ENCODE measurements at places on chromosomes 2 and 18. TPM values are rescaled to one million over a fixed set of nuclear protein-coding genes. Genes with fewer than 3 reads are reported as not detected.

DNA sequence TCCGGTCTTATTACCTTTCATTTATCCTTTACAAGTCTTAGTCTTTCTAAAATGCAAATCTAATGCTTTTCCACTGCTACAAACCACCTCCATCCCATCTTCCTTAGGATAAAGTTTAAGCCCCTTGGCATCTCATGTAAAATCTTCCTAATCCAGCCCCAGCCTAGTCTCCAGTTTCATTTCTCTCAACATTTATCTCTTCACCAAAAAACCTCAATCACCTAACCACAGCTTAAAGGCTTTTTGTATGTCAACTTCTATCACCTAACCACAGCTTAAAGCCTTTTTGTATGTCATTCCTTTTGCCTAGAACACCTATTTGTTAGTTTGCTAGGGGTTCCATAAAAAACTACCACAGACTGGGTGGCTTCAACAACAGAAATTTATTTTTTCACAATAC, 4.2 kb downstream of the TRAK2 start:
- DNase-seq: no peak

DNA sequence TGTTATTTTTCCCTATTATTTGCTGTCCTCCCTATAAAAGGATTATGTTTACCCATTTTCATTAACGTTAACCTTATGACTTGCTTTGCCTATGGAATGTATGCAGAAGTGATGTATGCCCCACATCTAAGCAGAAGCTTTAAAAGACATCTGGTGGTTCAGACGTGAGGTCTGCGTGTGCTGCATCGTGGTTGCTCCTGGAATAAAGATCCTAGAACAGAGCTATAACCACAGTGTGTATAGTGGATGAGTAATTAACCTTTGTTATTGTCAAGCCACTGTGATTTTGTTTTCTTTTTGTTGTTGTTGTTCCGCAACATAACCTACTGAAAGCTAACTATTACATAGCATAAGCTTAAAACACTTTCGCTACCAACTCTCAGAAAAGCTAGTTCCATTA, 20.9 kb upstream of the CFAP36 start:
- no peak for DNase-seq

GRCh38 chr2:174551697-174552096, 45.9 kb downstream of the WIPF1 start:
- no peak for DNase-seq

DNA sequence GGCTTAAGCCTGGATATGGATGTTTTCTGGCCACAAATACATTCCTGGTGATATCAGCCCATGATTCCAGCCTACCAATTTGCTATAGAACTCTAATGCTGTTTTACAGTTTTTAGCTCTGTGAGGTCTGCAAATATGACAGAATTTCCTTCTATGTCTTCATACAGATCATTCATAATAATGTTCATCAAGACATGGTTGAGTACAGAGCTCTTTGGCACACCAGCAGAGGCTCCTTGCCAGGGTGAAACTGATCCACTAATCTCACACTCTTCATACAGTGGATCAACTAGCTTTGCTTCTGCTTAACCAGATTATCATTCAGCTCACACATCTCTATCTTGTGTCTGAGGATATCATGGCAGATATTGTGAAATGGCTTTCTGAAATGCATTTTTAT, 672.1 kb downstream of the STK39 start:
- no peak for DNase-seq

DNA sequence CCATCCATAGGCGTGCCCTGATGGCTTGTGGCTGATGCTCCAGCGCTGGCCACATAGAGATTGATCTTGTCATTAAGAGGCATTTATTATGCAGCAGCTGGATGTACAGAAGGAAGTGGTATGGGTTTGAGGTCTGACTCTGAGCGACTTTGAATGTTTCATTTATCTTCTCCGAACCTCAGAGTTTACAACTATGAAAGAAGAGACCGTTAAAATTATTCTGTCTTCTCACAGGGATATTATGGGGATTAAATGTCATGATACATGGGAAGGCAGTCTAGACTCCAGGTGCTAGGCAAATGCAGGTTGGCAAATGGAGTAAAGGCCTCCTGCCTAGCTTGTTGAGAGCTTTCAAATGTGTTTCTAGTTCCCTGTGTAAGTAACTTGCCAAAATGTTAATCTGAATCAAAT, 30.3 kb downstream of the MOGAT1 start:
- no peak for DNase-seq

CGREF1 gene
- total RNA-seq: 2.6 TPM

All from activated T-cell treated with anti-CD3 and anti-CD28 coated beads, Interleukin-2, amount 50 U/mL, for 4 hours (primary cell).